ENCODE measurements at places on chromosomes 3 and 15.

GRCh38 chr3:141368062-141368924 lies at the start of gene ZBTB38:
Gene ZBTB38, plus strand, starts transcription at chr3:141368504. Its CDS starts 73,885 bp downstream, at chr3:141442389.
- DNase-seq = peak; percentile 91

- DNase-seq = peak; percentile 11
These were observed 406.1 kb downstream of the PLCL2 start for GRCh38 chr3:17290894-17291293.

DNA sequence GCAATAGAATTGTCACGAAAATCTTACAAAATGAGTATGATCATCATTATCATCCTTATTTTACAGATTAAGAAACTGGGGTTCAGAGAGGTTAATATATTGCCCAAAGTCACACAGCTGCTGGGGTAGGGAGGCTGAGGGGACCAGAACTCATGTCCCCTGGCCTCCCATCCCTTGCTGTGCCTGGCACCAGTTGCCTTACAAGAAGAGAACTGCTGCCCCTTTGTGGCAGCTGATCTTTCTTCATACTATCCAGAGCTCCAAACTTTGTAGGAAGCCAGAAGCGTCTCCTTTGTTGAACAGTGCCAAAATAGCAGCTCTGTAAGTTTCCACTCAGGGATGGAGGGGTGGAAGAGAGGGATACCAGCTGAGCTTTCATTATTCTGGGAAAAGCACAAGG lies 236.8 kb upstream of the TBC1D5 start:
- peak; percentile 18 for DNase-seq

- no peak for DNase-seq
These were observed 256.9 kb downstream of the EPHA3 start for GRCh38 chr3:89364314-89364713.

DNA sequence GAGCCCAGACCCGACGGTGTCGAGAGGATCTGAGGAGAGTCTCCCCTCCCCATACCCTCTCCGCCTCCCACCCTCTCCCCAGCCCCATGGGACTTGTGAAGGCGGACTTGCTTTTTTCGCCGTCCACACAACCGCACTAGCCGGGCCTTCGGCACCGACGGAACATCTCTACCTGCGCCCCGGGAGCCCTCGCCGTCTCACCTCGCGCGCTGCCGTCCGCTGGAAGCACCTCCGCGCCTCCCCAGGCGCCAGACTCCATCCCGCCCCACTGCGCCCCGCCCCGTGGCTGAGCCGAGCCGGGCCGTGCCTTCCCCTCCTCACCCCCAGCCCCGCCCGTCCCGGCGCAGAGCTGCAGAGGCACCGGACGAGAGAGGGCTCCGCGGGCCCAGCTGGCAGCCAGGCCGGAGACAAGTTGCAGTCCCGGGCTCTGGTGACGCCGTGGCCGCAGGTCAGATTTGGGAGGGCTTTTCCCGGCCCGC lies at the start of the genes DUOX1 and DUOXA1:
TSS of gene DUOX1 (plus strand) at position 344 of the 479 bp plus-strand sequence. CDS start 1,973 bp downstream, outside the sequence.
TSS of gene DUOXA1 (minus strand) at position 229 of the 479 bp plus-strand sequence. CDS start 6,865 bp downstream, outside the sequence.
- peak; percentile 73 for DNase-seq

GRCh38 chr3:157305392-157305791 lies 131.3 kb upstream of the PTX3 start:
- DNase-seq = no peak

DNA sequence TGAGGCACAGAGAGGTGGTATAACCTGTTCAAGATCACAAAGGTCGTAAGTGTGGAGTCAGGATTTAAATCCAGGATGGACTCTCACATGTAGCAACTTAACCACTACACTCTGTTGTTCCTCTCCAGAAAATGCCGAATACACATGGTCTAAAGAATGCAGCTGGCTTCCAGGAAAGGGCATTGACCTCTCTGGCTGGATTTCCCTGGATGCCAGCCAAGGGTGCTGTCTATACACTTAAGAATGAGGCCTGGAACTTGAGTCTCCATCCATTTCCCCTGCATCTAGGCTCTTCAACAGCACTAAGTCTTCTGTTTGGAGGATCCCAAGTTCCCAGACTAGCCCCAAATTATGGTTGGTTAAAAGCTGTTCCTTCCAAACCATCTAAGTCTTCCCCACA lies 60.5 kb downstream of the CERS3 start:
- no peak for DNase-seq

DNA sequence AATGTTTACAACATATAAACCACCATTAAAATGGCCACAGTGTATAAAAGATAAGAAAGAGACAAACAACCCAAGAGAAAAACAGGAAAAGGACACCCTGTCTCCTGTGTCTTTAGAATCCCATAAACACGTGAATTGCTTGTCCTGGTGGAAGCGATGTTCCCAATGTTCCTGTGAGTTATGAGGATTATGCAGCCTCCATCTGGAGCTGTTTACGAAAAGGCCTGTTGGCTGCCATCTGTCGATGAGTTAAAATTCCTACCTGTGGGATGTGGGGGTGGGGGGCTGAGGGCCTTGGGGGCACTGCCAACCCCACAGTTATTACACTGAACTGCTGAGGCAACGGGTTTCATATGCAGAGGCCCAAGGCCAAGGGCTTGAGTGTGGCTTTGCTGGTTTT lies 13.6 kb downstream of the NISCH start:
- DNase-seq = no peak

GRCh38 chr3:8970971-8971589 lies 7.8 kb upstream of the RAD18 start:
- DNase-seq = peak; percentile 78

DNA sequence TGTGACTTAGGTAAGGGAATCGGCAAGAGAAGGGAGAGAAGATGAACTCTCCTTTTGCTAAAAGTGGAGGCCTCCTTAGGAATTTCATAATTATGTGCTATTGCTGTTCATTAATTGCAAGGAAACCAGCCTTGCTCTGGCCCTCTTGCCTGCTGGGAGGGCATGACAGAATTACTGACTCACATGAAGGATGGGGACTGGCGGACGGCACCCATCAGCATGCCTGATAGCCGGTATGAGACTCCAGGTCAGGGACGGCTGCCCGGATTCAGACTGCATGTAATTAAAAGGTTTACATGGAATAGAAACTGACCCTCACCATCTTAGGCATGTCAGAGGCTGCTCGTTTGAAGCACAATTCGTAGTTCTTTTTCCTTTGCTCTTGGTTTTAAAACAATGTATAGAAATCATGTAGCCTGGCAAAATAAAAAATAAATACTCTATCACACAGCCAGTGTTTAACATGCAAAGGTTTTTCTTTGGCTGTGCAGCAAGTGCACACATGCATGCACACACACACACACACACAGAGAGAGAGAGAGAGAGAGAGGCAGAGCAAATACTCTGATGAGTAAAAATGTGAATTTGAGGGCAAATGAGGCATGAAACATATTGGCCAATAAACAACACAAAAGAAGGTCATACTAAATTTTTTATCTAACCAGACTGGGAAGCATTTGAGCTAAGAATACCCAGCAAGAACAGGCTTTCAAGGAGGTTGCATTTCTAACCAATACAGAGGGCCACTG lies 82.7 kb downstream of the FOXB1 start:
- DNase-seq = no peak

GRCh38 chr3:144989807-144990206 lies 1018.2 kb downstream of the DIPK2A start:
- DNase-seq = no peak

GRCh38 chr15:88230823-88231222 lies 25.7 kb downstream of the NTRK3 start:
- no peak for DNase-seq

- DNase-seq = peak; percentile 22
These were observed 58.7 kb upstream of the ACAN start for GRCh38 chr15:88744548-88745020.

DNA sequence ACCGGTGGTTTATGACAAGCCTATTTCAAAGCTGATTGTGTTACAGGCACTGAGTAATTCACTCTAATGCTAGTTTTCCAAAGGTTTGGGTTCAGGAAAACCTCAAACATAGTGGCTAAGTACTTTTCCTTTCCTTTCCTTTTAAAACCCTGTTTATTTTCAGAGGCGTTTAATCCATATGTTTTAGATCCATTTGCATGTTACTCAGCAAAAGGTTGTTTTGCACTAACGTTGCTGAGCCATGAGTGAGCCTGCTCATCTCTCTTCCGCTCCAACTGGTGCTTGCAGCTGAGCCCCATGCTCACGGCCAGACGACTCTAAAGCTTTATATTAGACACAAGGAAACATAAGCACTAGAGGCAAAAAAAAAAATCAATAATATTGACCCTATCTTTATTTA lies 9.4 kb downstream of the CEMIP start:
- no peak for DNase-seq

All from GM03348 (cell line).